ENCODE measurements at places on chromosomes 3 and 15.

- no peak for DNase-seq
- no peaks in the 10 kb centered on the region for H3K4me1 ChIP-seq
- peaks cover 9% of the 10 kb centered on the region for H3K36me3 ChIP-seq
- no peaks in the 10 kb centered on the region for H3K27me3 ChIP-seq
- no peak overlapping the region for H3K27ac ChIP-seq
Observed at GRCh38 chr15:62706317-62706716, 336.2 kb upstream of the TPM1 start.

GRCh38 chr3:3629911-3630310 lies 169.3 kb upstream of the LRRN1 start:
- H3K27me3 ChIP-seq = no peaks in the 10 kb centered on the region
- no peak overlapping the region for H3K27ac ChIP-seq
- no peaks in the 10 kb centered on the region for H3K4me1 ChIP-seq

DNA sequence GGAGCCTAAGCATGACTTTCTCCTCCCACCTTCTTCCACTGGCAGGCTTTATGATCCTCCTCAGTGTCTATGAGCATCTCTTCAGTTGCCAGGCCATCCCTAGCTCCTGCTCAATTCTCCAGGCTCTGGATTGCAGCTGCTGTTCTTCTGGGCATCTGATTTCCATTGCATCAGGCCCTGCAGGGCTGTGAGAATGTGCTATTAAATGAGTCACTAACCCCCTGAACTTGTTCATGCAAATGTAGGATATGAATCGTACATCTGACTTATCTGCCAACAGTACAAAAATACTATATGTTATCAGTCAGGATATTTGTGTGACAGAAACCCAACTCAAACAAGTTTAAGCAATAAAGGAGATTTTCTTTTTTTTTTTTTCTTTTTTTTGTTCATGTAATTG lies 11.9 kb downstream of the GPR176 start:
- H3K4me1 ChIP-seq = no peaks in the 10 kb centered on the region
- DNase-seq = no peak
- H3K27ac ChIP-seq = no peak overlapping the region
- H3K27me3 ChIP-seq = peaks cover 3% of the 10 kb centered on the region
- H3K4me3 ChIP-seq = no peak overlapping the region

- no peak for DNase-seq
- no peaks in the 10 kb centered on the region for H3K36me3 ChIP-seq
- no peaks in the 10 kb centered on the region for H3K27me3 ChIP-seq
Observed at GRCh38 chr3:141789281-141789680, 26.1 kb downstream of the GRK7 start.

- H3K27me3 ChIP-seq = no peaks in the 10 kb centered on the region
- peaks cover 5% of the 10 kb centered on the region for H3K4me1 ChIP-seq
- DNase-seq = no peak
- H3K4me3 ChIP-seq = no peak overlapping the region
- H3K36me3 ChIP-seq = no peaks in the 10 kb centered on the region
Observed at GRCh38 chr15:99738021-99738847, 5.0 kb upstream of the LYSMD4 start.

DNA sequence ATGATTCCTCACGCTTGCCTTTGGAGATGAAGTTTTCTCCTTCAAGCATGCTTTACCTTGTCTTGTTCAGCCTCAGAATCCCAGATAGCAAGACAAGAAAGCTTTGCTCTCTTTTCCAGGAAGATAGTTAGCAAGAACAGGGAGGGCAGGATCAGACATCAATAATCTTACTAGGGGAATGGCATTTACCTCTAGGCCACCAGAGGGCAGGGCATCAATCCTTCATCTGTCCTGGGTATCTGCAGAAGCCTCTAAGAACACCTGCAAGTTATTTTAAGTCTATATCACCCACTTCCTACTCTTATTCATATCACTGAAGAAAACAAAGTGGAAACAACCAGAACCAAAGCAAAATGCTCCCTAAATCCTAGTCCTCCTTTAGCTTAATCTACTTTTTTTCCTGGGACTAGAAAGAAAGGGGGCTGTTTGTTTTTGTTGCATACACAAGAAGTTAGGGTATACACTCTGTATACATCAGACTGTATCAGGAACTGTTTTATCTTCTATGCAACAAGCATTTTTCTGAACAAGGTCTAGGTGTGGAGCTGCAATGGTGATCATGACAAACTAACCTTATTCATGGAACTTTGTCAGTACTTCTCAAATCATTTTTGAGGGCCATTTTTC lies 862.5 kb downstream of the CADM2 start:
- no peak for DNase-seq
- no peaks in the 10 kb centered on the region for H3K27me3 ChIP-seq
- no peaks in the 10 kb centered on the region for H3K36me3 ChIP-seq
- no peak overlapping the region for H3K4me3 ChIP-seq
- no peak overlapping the region for H3K27ac ChIP-seq
- H3K4me1 ChIP-seq = no peaks in the 10 kb centered on the region

All from lower lobe of right lung (tissue), 2 donors.